ENCODE measurements at places on chromosomes 16 and 17.

DNA sequence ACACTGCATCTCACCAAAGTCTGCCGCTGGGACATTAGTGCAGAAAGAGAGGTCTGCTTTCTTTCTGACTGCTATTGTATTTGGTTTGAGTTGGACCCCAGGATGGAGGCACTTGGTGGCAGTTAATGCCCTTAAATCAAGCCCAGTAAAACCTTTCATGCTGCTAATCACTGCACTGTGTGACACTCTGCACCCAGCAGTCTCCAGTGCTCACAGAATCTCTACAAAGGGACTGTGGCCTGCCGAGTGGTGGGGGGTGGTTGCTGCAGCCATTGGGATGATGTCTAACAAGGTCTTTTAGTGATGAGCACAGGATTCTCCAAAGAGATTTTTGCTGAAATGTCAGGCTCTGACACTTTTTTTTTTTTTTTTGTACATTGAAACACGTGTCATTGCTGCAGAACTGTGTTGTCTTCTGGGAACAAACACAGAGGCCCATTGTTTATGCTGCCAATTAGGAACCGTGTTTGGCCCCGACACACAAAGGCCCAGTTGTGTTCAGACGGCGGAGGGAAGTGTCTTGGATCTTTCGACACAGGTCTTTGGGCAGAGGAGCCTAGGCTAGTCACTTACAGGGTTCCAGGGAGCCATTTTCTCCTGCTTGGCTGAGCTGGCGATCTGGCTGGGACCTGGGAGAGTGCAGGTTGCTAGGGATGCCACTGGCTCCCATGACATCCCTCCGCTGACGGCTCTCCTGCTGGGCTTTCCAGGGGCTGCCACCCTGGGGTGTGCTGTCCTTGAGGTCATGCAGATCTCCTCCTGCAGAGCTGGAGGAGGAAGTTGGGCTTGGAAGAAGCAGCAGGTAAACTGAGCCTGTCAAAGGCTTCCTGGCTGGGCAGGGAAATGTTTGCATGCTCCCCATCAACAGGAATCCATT lies 16.2 kb upstream of the TNRC6C start:
- DNase-seq = no peak

- no peak for DNase-seq
Measured at GRCh38 chr16:12255473-12255872, 278.9 kb downstream of the SNX29 start.

- no peak for DNase-seq
Measured at GRCh38 chr16:53611179-53611696, 92.4 kb downstream of the RPGRIP1L start.

- no peak for DNase-seq
Measured at GRCh38 chr17:76670020-76670717, 26.6 kb upstream of the ST6GALNAC1 start.

GRCh38 chr17:57545731-57546342 lies 199.3 kb downstream of the CCDC182 start:
- no peak for DNase-seq

- DNase-seq = no peak
Measured at GRCh38 chr17:79038545-79039135, 14.7 kb downstream of the C1QTNF1 start.

- no peak for DNase-seq
Measured at GRCh38 chr16:22073350-22073749, 19.0 kb upstream of the VWA3A start.

DNA sequence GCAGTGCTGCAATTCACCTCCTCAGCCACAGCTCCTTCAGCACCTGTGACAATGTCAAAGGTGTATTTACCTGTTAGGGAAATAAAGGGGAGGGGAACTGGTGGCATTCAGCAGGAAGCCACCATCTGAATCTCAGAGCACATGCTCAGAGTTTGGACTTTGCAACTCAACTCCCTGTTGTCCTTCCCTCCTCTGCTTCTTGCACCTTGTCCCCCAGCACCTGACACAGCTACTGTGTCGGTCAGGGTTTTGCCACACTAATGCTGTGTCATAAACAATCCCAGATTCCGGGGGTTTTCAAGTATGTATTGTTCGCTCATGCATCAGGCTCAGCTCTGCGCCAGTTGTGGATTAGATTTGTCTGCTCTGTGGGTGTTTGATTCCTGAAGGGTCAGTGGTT lies 43.7 kb downstream of the HSBP1 start:
- DNase-seq = no peak

DNA sequence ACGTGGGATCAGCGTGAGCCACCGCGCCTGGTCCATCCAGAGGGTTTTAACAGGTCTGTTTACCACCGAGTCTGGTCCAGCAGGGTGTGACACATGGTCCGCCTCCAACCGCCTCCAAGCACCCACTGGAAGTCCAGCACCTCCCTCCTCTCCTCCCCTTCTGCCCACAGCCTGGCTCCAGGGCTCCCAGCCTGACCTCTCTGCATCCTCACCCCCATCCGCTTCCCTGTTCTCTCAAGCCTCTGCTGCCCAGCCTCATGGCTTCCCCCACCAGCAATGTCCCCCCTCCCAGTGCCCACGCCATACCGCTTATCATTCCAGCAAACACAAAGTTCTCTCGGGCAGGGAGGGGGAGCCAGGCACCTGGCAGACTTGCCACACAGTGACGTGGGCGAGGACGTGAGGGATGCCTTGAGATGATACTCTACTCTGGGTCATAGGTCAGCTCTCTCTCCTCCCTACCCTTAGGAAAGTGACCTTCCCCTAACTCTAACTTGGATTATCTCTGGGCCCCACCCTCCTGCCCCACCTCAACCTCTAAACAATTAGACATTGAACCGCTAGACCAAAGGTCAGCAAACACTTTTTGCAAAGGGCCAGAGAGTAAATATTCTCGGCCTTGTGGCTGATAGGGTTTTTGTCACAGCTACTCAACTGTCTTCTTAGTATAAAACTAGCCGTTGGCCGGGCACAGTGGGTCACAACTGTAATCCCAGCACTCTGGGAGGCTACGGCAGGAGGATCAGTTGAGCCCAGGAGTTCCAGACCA lies 23.1 kb downstream of the CDC42EP4 start:
- no peak for DNase-seq

DNA sequence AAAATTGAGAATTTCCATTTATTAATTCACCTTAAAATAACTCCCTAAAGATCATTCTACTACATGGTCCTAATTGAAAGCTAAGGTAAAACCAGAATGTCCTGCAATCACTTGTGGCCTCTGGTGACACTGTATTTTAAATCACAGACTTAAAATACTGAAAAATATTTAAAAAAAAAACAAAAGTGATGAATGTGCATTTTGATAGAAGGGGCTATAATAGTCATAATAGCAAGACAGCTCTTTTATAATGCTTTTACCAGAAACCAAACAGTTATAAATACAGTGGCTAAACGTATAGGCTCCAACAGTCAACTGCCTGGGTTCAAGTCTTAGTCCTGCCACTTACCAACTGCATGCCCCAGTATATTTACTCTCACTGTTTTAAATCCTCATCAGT lies 21.2 kb downstream of the PHLPP2 start:
- DNase-seq = no peak

DNA sequence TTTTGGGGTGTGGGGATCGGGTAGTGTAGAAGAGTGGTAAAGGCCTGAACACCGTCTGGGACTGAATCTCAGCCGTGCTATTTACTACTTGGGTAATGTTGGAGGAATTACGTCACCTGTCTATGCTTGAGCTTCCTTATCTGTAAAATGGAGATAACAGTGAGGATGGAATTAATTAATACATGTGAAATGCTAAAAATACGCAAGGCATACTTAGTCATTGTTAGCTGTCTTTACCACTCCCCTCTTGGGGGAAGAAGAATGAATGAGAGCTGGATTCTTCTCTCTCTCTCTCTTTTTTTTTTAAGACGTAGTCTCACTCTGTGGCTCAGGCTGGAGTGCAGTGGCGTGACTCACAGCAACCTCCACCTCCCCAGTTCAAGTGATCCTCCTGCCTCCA lies 41.1 kb upstream of the TANGO6 start:
- DNase-seq = no peak

DNA sequence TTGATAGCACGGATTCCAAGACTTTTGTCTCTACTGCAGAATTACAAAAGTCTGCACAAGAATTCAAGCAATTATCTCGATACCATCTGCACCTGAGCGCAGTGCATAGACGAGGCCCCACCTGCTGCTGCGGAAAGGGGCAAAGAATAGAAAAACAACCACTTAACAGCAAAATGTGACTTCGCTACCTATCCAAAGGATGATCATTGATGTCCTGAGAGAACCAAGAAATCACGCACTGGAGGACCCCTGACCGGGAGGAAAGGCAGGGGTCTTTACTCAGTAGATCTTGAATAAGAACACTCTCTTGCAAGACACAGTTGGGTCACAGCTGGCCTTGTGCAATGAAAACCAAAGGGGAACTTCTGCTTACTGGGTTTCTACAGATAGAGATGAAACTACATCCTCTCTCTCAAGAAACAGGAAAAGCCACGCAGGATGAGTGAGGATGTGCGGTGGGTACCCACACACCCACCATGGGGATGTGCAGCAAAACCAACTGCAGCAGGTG lies 147.4 kb upstream of the RPH3AL start:
- DNase-seq = no peak

DNA sequence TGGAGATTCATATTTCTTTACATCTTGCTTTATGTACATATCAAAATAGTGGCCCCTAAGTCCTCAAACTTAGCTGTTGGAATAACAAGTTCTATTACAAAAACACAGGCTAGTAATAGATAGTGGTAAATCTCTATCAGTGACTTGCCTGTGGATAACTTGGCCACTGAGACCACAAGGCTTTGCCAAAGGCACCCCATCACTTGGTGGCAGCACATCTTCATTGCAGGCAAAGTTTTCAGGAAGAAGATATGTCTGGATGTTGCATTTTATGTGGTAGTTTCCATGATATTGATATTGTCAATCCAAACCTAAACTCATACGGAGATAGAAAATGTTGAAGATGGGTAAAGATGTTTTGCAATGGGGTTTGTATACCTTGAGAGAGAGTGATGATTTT lies 58.5 kb downstream of the KNOP1 start:
- DNase-seq = no peak

GRCh38 chr17:32894245-32894644 lies 17.3 kb upstream of the MYO1D start:
- no peak for DNase-seq

GRCh38 chr17:40315678-40316570 lies 6.9 kb downstream of the RARA start:
- no peak for DNase-seq

GRCh38 chr16:24541233-24541933 lies 2.0 kb downstream of the RBBP6 start:
- no peak for DNase-seq

- no peak for DNase-seq
Measured at GRCh38 chr17:31595076-31595475, 203.6 kb downstream of the RAB11FIP4 start.

GRCh38 chr17:4850246-4850645 lies 17.1 kb downstream of the MINK1 start:
- no peak for DNase-seq

GRCh38 chr17:33945646-33946546 lies 309.2 kb upstream of the CCL2 start:
- no peak for DNase-seq

GRCh38 chr16:67780847-67781564 lies 25.4 kb downstream of the RANBP10 start:
- no peak for DNase-seq

- DNase-seq = no peak
Measured at GRCh38 chr17:33593991-33594390, 300.9 kb upstream of the ASIC2 start.

GRCh38 chr17:63450551-63450950 lies 4.4 kb upstream of the CYB561 start:
- DNase-seq = no peak

DNA sequence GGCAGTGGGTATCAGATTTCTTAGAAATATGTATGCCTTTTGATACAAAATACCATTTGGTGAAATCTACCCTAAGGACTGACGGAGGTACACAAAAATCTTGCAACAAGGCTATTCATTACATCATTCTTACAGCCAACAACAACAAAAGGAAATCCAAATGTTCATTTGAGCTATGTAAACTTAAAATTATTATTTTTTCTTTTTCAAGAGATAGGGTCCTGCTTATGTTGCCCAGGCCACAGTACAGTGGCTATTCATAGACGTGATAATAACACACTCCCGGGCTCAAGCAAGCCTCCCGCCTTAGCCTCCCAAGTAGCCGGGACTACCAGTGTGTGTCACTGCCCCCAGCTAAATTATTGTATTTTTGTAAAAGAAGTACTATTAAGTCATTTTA lies 9.0 kb downstream of the SRR start:
- DNase-seq = no peak

- no peak for DNase-seq
Measured at GRCh38 chr17:70317421-70317820, 148.1 kb downstream of the KCNJ2 start.

- no peak for DNase-seq
Measured at GRCh38 chr16:64098451-64098850, 1023.4 kb downstream of the CDH11 start.

DNA sequence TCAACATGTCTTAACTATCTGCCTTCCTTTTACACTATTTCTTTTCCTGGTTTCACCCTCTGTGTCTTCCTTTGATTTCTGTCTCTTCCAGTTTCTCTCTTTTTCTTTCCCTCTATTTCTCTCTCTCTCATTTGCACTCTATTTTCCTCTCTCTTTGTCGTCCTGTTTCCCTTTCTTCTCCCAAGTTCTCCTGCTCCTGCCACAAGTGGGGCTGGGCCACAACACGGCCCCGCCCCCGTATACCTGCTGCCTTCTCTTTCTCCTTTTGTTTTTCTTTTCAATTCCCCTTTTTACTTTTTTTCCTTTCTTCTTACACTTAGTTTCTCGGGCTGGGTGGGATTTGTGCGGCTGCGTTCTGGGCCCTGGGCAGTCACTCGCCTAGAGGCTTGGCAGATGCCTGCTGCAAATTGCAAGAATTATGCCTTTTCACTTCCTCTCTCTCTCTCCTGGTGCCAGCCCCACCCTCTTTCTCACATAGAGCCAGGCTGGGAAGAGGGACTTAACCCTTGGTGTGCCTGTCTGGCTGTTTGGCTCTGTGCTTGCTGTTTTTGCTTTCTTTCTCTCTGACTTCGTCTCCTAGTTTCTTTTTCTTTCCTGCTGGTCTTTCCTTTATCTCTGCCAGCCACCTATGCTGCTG lies 2139.4 kb downstream of the TP53TG3F start:
- DNase-seq = no peak

GRCh38 chr17:4863321-4863720 lies 30.2 kb downstream of the MINK1 start:
- DNase-seq = no peak

DNA sequence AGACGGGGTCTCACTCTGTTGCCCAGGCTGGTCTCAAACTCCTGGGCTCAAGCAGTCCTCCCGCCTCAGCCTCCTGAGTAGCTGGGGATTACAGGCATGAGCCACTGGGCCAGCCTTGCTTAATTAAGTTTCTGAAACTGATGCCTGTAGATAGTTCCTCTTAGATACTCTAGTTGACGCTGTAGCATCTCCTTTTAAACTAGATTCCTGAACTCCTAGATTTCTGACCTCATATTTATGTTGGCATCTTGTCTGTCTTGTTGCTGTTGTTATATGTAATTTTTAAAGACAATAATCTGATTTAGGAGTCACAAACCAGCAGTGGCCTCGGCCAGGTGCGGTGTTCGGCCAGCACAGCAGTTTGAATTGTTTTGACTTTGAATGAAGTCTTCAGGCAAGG lies 37.5 kb downstream of the DHRS7B start:
- no peak for DNase-seq
